ENCODE measurements at places on chromosomes 5 and 9.

- no peak for DNase-seq
These were observed 164.4 kb downstream of the ZSWIM6 start for GRCh38 chr5:61496446-61496845.

DNA sequence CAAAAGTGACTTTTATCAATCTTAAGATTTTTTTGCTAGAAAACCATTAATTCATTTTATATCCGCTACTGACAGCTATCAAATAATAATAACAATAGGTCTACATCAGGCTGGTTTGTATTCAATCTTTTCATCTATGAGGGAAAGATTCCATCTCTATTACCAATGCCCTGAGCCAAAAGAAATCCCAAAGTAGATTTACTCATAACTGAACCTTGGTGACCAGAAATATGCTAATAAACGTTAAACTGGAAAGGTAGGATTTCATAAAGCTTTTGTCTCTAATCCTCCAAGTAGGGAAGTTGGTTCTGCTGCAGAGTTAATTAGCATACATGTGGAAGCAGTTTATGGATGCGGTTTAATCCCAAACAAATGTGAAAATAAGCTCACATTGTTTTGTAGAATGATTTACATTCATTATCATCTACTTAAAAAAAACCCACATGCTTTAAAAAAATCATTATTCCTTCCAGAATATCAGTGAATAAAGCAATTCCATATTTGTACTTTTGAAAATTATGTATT is 715.5 kb downstream of the CETN3 start:
- no peak for DNase-seq

DNA sequence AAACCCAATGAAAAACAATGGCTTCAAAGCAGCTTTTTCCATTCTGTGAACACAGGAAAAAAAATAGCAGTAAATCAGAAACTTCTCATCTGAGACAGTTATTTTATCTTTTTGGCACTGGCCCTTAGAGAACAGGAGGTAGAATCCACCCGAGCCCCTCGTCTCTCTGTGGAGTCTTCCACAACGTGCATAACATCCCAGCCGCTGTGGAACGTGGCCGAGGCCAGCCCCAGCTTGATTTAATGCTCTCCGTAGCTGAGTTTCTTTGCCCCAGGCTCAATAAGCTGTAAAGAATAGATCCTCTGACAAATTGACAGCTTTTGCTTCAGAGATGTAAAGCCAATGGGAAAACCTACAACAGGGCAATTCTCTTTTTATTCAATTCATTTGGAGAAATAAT is 107.9 kb upstream of the DAP start:
- no peak for DNase-seq

DNA sequence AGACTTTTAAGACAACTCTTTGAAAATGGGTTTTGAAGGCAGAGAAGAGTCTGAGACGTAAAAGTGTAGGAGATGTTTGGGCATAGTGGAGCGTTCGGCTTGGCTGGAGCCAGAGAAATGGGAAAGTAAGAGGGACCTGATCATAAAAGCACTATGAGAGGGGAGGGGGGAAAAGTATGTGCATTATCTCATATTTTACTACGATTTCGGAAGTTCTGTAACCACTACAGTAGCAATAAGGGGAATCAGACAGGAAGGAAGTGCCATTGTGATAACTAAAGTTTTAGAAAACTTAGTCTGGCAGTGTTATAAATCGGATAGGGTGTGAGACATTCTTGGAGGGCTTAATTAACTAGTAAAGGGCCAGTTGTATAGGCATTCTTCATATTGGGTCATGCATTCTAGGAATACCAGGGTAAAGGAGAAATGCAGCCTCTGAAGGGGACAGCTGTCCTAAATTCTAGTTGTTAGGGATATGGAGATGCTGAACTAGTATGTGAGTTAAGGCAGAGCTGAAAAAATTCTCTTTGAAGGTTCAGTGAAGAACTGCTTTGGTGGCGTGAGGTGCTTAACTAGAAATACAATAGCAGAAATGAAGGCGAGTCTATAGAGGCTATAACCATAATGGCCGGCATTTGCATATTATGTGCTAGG is 83.8 kb upstream of the FREM1 start:
- no peak for DNase-seq

DNA sequence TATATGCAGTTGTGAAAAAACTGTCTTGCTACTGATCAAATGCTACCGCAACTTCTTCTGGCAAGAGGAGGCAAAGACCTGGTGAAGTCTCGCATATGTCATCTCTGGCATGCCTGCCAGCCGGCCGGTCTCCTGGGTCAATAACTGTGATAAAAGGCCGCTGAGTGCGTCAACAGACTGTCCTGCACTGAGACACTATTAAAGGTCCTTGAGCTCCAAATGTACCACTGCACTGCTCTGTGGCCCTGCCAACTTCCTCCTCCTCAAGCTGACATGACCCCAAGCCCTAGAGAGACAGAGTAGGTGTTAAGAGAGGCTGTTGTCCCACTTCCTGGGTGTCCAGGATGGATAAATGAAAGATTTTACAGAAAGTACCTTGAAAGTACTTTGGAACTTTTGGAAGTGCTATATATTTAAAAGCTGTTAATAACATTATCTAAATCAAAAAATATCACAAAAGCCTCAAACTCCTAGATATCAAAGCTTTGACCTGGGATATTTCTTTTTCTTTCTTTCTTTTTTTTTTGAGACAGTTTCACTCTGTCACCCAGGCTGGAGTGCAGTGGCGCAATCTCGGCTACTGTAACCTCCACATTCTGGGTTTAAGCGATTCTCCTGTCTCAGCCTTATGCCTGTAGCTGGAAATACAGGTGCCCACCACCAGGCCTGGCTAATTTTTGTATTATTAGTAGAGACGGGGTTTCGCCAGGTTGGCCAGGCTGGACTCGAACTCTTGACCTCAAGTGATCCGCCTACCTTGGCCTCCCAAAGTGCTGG is 31.5 kb downstream of the RAPGEF1 start:
- no peak for DNase-seq

- DNase-seq = no peak
These were observed 210.8 kb downstream of the SEMA6A start for GRCh38 chr5:116363780-116364179.

DNA sequence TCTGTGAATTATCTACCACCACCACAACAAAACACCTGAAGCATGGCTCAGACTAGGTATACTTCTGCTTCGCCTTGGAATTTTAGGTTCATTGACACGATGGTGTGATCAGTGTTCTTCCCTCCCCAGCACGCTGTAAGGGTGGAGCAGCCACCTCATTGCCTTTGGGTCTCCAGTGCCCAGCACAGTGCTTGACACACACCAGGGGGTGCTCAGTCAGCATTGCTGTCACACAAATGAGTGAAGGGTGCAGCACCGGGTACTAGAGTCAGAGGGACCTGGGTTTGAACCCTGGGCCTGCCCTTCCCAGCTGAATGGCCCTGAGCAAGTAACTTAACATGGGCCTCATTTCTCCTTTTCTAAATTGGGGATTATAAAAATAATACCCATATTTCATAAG is 9.9 kb upstream of the ANGPTL2 start:
- DNase-seq = no peak

- no peak for DNase-seq
These were observed 39.0 kb downstream of the KIF4B start for GRCh38 chr5:155052532-155052931.

GRCh38 chr5:33743099-33743498 is 148.7 kb downstream of the ADAMTS12 start:
- DNase-seq = no peak

- DNase-seq = no peak
These were observed 146.7 kb downstream of the SSBP2 start for GRCh38 chr5:81604193-81604592.

DNA sequence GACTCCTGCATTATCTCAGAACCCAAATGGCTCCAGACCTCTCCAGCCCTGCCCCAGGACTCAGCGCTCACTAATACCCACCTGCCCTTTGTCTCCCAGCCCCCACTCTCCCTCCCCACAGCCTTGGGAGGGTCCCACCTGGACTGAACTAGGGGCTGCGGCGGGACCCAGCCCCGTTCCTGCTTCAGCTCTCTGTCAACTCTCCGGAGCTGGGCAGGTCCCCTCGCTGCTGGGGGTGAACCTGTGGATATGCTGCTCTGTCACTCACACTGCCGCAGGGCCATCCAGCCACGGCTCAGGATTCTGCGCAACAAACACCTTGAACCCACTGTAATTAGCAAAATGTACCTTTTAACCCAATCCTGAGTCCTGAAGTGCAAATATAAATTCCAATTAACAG is 36.8 kb downstream of the NDUFS6 start:
- no peak for DNase-seq

GRCh38 chr9:114981063-114981462 is 50.7 kb upstream of the TNFSF8 start:
- DNase-seq = no peak

- DNase-seq = peak; percentile 69
These were observed 117.9 kb upstream of the IRX4 start for GRCh38 chr5:2000591-2000990.

DNA sequence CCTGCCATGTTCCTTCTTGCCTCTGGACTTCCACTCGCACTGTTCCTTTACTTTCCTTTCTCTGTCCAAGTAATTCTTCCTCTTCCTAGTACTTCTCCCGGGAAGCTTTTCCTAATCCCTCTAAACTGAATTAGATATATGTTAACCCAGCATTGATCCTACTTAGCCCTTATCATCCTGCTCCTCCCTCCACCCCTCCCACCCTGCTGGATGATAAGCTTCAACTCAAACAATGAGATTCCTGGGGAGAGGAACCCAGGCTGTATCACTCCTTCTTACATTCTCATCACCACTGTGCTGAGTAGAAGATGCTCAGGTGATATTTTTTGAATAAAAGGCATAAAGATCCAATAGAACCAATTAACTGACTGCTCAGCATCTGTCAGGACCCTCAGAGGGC is 45.7 kb downstream of the CDK5RAP2 start:
- DNase-seq = no peak

GRCh38 chr9:85172001-85172978 is 502.8 kb downstream of the NTRK2 start:
- no peak for DNase-seq

DNA sequence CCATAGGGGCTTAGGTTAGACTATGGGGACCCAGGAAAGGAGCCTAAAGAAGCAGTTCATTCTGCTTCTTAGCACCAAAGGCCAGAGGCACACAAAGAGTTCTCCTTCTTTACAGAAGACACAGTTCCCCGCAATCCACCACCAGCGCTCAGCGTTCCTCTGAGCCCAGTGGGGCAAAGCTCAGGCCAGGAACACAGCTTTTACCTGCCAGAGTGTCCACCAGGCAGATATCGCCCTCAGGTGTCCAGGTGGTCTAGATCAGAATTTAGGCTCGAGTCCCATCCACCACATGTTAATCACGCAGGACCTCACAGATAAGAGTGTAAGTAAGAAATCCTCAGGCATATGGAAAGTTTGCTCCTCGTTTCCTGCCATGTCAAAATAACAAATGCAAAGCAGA is 53.0 kb downstream of the UBE2QL1 start:
- DNase-seq = no peak

- DNase-seq = no peak
These were observed 42.9 kb downstream of the FAF2 start for GRCh38 chr5:176491101-176491502.

GRCh38 chr5:179798144-179798770 is 4.5 kb downstream of the LTC4S start:
- DNase-seq = no peak

DNA sequence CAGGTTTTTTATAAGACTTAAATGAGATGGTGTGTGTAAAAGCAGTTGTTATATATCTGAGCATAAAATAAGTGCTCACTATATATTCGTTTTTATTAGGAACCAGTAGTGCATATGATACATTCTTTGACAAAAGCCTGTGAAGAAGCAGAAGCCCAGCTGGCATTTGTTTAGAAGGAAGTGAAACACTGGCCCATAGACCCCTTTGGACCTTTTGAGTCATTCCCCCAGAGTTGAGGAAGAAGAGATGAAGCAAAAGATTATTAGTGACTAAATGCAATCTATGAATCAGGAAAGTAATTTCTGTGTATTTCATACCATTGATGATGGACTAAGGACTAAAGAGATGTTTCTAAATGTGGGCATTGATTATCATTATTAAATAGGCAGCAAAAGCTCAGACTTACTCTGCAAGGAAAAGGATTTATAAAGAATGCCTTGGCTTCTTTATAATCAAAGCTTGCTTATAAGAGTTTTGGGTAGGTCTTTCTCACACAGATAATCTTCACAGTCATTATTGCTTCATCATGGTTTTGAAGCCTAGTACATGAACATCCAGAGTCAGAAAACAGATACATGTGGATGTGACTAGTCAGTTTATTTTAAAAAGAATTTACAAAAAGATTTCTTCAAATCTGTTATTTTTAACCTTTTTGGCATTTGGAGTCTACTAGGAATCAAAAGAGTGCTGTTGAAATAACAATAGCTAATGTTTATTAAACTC is 16.9 kb upstream of the FER start:
- no peak for DNase-seq

- no peak for DNase-seq
These were observed 36.7 kb downstream of the NDFIP1 start for GRCh38 chr5:142145106-142145900.

DNA sequence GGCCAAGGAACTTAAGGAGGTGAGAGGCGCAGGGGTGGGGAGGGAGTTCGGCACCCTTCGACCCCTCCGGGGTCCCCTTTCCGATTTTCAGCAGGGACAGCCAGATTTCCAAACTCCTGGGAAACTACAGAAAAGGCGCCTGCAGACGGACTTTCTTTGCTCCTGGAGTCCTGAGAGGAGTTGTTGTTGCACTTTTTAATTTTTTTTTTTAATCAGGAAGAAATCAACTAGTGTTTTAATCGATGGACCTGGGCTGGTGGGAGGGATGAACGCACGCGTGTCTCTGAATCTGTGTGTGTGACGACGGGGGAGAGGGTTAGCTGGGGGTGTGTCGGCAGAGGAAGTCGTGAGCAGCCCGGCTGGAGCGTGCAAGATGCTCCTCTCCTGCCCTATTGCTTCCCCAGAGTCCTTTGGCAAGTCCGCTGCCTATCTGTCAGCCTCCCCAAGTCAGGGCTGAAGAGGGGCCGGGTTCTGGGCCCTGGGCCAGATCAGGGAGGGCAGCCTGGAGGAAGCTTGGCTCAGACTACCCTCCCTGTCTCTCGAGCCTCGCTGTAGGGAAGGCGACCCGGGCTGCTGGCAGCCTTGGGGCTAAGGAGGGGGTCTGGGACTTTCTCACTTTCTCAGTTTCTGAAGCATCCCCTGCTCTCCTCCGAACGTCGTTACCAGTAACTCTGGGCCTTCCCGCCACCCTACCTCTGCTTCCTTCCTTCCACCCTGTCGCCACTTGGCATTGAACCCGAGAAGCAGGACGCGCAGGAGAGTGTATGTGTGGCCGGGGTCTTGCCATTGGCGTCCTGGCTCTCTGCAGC is 731 bp downstream of the PRR16 start:
- peak; percentile 84 for DNase-seq

DNA sequence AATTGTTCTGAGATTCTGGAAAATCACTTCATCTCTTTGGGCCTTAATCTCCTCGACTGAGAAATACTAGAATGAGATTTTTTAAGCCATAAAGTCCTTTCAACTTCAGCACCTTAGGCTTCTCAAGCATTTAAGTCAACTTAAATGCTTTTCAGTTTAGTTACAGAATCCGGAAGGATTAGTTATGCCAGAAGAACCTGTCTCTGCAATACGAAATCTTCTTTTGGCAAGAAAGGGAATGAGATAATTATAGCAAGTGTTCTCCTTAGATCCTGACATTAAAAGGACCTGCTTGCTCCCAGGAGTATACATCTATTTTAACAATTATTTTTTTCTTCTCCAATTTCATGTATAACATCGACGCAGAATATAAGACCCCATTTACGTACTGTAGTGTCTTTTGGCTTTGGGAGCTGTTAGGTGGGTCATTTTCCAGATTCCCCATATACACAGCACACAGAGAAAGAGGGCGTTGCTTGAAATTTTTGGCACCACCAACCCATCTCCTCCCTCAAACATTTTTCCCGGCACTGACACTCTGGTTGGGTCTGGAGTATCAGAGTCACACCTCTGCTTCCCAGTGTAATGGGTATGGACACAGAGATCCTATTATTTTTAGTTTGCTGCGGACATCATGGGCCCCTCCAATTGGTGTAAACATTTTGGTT is 43.6 kb upstream of the CLINT1 start:
- DNase-seq = no peak
